ENCODE measurements at places on chromosomes 7 and 10.

- DNase-seq, result no peak
Observed at GRCh38 chr7:26652401-26653100, 211.8 kb downstream of the SKAP2 start.

DNA sequence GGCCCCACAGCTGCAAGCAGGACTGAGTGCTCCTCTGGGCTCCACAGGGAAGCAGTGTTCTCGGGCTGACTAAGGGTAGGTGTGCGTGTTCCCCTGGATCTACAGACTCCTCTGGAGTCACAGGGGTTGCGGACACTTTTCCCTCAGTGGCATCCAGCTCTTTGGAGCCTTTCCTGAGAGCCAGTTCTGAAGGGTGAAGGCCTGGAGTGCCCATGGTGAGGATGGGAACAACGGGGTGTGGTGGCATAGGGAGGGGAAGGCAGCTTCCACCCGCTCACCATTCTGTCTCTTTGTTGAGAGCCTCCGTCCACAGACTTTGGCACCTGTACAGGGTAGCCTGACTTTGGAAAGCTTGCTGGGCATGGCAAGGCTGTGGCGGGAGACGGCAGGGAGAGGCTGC lies 104.1 kb upstream of the PCBD1 start:
- peak; percentile 39 for DNase-seq

- DNase-seq, result no peak
Observed at GRCh38 chr7:120725376-120726039, 132.4 kb downstream of the TSPAN12 start.

DNA sequence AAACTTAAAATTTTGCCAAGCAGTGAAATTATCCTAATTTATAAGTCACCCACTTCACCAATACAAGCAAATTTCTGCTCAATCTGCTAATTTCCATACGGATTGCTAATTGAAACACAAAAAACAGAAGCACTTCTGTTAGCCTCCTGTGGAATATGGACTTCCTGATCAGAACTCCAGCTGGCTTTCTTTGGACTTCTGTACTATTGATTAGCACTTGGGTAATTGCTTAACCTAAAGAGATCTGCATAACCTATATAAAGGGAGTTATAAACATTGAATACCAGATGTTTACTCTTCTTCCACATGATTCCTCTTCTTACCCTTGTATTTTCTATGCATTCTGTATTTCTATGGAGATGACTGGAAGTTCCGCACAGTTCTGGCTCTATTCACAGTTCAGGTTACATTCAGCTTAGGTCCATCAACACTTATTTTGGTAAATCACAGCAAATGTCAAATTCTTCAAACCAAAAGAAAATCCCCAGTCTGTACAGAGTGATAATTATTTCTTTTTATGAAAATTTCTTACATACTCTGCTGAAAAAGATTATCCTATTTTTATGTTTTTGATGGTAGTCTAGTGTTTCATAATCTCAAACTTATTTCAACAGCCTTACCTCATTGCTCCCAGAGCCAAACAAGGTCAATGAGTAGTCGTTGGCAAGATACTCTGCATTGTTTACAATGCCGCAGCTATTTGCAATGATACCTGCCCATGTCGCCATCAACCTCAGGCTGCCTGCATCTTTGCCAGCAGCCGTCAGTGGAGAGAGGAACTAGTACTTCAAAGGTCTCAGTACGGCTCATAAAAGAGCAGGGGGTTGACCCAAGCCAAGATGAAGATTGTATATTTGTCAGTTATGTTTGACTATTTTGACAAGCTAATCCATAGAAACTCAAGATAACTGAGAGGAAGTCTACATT lies 225.6 kb downstream of the AHR start:
- DNase-seq, result no peak

DNA sequence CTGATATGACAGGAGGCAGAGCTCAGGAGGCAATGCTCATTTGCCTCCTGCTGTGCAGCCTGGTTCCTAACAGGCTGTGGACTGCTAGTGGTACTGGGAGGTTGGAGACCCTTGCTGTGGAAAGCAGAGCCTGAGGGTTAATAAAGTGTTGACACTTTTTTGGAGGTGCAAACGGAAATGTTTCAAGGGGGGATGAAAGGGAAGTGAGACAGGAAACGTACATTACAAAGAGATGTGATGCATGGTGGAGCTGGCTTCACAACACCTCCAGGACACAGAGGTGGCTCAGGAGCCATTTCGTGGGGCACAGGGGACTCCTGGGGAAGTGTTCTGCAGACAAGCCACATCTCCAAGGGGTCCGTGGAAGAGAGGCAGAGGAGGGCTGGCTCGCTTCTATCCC lies 137.6 kb upstream of the SVIL start:
- no peak for DNase-seq

GRCh38 chr10:34817054-34817453 lies 2.0 kb upstream of the PARD3 start:
- no peak for DNase-seq

- no peak for DNase-seq
Observed at GRCh38 chr7:26000841-26001240, 151.2 kb upstream of the NFE2L3 start.

DNA sequence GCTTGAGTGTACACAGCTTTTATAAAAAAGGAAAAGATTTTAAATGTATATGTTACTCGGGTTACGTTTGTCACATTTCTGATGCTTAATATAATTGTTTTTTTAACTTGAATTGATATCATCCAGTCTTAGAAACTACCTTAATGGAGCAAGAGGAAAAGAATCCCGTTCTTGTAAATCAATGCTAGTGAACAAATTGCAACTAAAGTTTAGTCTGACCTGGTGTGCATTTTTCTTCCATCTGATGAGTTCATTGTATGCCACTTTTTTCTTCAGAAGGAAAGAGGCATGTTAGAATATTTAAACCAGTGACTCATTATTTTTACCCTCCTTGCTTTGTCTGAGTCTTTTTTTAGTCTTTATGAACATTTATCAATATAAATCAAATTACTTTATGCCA lies 34.7 kb downstream of the NET1 start:
- DNase-seq, result no peak

- no peak for DNase-seq
Observed at GRCh38 chr7:108789451-108789850, 219.8 kb downstream of the DNAJB9 start.

DNA sequence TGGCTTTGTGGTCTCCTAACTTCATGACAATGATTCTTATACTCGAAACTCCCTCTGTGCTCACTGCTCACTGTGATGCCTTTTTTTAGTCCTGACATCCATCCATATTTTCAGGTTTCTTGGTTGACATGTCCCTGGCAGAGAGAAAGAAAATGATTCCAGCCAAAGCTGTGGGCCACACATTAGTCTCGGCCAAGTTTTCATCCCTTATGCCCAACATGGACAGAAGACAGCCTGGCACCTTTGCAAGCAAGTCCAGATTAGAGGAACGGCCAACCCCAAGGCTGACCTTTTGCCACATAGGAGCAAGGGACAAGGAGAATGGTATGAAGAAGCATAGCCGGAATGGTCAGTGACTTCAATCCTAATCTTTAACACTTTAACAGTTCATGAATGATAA lies 8.7 kb upstream of the OPALIN start:
- no peak for DNase-seq

DNA sequence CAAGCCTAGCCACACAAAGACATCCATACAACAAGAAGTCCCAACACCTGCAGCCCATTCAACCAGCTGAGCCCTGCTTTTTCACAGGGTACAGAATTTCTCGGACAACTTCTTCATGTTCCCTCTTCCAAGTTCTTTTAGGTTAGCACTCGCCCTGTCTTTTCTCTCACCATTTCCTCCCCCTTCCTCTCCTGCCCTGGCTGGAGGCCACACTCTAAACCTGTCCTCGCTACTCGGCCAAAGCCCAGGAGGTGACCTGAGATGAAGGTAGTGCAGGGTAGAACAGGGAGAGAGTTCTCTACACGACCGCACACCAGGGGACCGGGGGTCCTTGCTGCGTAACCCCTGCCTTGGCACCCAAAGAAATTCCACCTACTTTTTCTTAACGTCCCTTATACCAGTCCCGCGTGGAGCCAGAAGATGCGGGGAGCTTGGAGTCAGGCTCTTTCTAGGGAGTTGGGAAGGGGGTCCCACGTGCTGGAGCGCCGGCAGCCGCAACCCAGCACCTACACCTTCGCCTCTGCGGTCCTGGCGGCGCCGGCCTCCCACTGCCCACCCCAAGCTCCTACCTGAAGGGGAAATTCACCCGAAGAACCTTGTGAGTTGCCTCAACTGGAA lies 16.0 kb upstream of the DLX6 start:
- no peak for DNase-seq

DNA sequence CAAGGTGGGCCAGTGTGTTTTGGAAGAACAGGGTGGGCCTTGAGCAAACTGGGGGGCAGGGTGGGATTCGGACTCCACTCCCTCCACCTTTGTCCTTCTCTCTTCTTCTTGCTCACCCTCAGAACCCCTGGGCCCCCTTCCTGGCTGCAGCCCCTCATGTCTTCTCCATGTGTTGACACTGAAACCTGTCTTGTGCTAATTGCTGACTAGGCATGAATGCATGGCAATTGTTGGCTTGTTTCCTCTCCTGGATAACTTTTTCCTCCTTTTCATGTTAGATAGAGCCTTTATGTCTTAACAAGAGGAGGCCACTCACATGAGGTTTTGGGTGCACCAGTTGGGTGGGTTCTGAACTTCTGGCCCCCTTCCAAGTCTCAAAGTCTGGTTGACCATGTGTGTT lies 181.6 kb upstream of the MKI67 start:
- no peak for DNase-seq

GRCh38 chr7:120709972-120710320 lies 148.0 kb downstream of the TSPAN12 start:
- DNase-seq, result no peak

DNA sequence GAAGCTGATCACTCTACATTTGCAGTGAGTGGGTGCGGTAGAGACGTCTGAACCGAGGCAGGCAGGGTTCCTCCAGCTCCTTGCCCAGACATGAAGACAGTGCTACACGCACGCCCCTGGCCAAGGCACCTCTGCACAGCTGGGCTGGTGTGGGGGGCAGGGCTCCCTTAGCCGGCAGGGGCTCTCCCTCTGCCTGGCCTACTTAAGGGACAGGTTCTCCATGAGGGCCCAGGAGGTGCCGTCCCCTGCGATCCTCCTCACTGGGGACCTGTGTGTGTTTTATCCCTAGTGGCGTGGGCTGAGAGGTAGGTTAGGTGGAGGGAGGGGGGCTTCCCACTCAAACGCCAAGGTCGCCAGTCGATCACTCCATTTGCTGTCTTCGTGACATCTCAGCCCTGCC lies 35.3 kb downstream of the IL15RA start:
- DNase-seq, result no peak

GRCh38 chr7:125516194-125516593 lies 586.6 kb upstream of the POT1 start:
- no peak for DNase-seq

DNA sequence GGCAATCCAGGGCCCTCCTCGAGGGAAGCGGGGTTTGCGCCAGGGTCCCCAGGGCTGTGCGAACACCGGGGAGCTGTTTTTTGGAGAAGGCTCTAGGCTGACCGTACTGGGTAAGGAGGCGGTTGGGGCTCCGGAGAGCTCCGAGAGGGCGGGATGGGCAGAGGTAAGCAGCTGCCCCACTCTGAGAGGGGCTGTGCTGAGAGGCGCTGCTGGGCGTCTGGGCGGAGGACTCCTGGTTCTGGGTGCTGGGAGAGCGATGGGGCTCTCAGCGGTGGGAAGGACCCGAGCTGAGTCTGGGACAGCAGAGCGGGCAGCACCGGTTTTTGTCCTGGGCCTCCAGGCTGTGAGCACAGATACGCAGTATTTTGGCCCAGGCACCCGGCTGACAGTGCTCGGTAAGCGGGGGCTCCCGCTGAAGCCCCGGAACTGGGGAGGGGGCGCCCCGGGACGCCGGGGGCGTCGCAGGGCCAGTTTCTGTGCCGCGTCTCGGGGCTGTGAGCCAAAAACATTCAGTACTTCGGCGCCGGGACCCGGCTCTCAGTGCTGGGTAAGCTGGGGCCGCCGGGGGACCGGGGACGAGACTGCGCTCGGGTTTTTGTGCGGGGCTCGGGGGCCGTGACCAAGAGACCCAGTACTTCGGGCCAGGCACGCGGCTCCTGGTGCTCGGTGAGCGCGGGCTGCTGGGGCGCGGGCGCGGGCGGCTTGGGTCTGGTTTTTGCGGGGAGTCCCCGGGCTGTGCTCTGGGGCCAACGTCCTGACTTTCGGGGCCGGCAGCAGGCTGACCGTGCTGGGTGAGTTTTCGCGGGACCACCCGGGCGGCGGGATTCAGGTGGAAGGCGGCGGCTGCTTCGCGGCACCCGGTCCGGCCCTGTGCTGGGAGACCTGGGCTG lies 26.0 kb downstream of the PRSS2 start:
- peak; percentile 74 for DNase-seq

- DNase-seq, result no peak
Observed at GRCh38 chr7:63918986-63919385, 79.7 kb upstream of the ZNF722 start.

DNA sequence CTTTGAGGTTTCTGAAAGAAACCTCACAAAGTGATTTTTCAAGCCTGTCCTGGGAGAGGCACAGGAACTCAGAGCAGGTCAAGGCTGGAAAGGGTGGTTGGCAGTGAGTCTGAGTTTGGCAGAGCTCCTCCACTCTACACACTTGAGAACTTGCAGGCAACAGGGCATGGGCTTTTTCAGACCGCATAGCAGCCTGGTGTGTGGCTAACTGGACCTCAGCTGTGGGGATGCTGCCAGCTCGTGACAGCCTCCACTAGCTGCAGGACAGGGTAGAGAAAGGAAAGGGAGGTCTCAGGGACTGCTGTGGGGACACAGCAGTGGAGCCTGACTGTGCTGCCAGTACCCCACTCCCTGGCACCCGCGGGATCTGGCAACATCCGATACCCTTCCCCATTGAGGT lies 2.6 kb downstream of the CDHR1 start:
- no peak for DNase-seq

- no peak for DNase-seq
Observed at GRCh38 chr10:119441151-119441821, 101.2 kb downstream of the RGS10 start.

- no peak for DNase-seq
Observed at GRCh38 chr7:72111086-72111485, 301.1 kb downstream of the CALN1 start.

GRCh38 chr10:30042820-30043219 lies 16.6 kb downstream of the JCAD start:
- no peak for DNase-seq

GRCh38 chr10:34528320-34528719 lies 286.8 kb downstream of the PARD3 start:
- DNase-seq, result no peak

- no peak for DNase-seq
Observed at GRCh38 chr10:65943451-65943850, 982.4 kb upstream of the LRRTM3 start.

All from activated effector memory CD4-positive, alpha-beta T cell treated with anti-CD3 and anti-CD28 coated beads, Interleukin-2, amount 50 U/mL, for 16 hours (primary cell).